Colonic mucosa (tissue), 4 donors: ENCODE measurements at places on chromosomes 6 and 20.

GRCh38 chr6:25280344-25281074, 1.3 kb downstream of the CARMIL1 start:
- DNase-seq, result peak; percentile 47

- no peak for DNase-seq
Observed at GRCh38 chr6:30769853-30770524, 25.6 kb upstream of the IER3 start.

DNA sequence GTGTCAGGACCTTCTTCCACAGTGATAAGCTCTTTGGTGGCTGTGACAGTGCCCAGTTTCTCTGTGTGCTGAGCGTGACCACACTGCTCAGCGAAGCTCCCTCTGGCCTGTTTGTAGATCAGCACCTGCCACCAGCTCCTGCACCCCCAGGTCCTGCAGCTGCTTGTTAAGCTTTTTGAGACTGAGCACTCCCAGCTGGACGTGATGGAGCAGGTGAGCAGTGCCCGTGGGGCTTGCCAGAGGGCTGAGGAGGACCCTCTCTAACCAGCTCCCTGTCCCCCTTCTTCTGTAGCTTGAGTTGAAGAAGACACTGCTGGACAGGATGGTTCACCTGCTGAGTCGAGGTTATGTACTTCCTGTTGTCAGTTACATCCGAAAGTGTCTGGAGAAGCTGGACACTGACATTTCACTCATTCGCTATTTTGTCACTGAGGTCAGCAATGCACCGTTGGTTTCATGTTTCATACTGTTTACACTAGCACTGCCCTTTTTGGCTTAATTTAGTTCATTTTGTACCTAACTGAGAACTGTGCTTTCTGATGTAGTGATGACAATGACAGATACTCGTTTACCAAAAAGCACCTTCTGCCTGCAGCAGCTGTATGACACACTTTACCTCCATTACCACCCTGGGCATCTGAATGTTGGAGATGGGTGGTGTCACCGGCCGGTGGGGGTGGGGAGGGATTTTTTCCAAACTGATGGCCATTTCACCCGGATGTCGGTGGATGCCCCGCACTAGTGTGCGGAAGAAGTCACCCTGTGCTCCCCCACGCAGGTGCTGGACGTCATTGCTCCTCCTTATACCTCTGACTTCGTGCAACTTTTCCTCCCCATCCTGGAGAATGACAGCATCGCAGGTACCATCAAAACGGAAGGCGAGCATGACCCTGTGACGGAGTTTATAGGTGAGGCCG, 12.5 kb downstream of the NELFCD start:
- DNase-seq, result no peak

- DNase-seq, result peak; percentile 24
Observed at GRCh38 chr6:28789553-28790083, 134.2 kb downstream of the TRIM27 start.

DNA sequence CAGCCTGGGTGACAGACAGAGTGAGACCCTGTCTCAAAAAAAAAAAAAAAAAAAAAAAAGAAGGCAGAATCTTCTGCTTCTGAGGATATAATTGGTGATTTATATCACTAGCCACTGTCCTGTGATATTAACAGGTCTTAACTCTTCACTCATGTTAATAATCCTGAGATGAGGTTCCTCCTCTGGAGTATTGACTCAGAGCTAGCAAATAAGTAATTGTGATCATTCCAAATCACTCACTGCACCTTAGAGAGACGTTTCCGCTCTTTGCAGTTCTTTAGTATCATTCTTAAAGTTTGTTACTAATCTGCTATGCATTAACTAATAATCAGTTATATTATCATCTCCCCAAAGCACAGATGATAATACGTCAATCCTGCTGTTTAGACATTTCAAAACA, 41.6 kb upstream of the NOX3 start:
- DNase-seq, result no peak

GRCh38 chr20:17628101-17628841, 53.8 kb downstream of the RRBP1 start:
- no peak for DNase-seq

- no peak for DNase-seq
Observed at GRCh38 chr6:1574083-1574761, 35.5 kb upstream of the FOXC1 start.

- no peak for DNase-seq
Observed at GRCh38 chr6:155382338-155382685, 68.0 kb upstream of the TFB1M start.

DNA sequence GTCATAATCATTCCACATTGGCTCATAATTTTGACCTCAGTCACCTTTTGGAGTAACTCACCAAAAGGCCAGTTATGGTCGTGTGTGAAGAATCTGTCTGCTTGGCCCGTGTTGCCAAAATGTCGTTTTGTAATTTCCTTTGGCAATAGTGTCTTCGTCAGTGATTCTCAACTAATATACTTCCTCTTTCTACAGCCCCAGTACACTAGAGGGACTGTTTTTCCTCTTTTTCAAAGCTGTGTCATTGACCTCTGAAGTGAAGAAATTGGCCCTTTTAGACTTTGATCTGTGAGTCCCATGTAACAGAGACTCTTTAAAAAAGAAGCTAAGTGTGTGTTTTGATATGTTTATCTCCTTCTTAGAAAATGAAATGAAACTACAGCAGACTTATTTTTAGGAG, 5.2 kb downstream of the FOXO3 start:
- DNase-seq, result peak; percentile 44
